GM23338 (cell line): ENCODE measurements at places on chromosomes 13 and 19. TPM values are rescaled to one million over a fixed set of nuclear protein-coding genes. Genes with fewer than 3 reads are reported as not detected.

The MISP gene
- total RNA-seq = 0.23 and 0.28 TPM in 2 replicates

GRCh38 chr19:9658769-9659168, 16.1 kb downstream of the ZNF562 start:
- H3K27me3 ChIP-seq = no peaks in the 10 kb centered on the region
- no peak for DNase-seq
- no peak overlapping the region for H3K4me3 ChIP-seq
- peak overlapping the region; percentile 66; the same call in 1 of the 2 replicates for H3K27ac ChIP-seq
- no peaks in the 10 kb centered on the region for H3K4me1 ChIP-seq

DNA sequence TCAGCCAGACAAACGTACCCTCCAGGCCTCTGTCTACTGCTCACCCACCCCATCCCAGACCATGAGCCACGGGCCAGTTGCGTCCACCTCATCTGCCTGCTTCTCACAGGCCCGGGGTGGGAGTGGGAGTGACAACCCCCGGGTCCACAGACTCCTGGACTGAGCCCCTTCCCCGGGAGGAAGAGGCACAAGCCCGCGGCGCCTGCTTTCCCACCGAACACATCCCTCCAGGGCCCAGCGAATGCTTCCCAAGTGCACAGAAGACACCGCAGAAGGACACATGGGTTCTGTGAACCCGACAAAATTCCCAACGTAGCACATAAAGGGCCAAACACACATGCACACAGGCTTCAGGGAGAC, 18.0 kb upstream of the PLPP2 start:
- no peak overlapping the region for H3K27ac ChIP-seq
- no peak overlapping the region for H3K4me3 ChIP-seq
- no peaks in the 10 kb centered on the region for H3K4me1 ChIP-seq
- no peaks in the 10 kb centered on the region for H3K27me3 ChIP-seq
- H3K36me3 ChIP-seq = no peaks in the 10 kb centered on the region; the same call in 1 of the 2 replicates

GRCh38 chr13:72384879-72385278, 342.6 kb downstream of the MZT1 start:
- H3K27ac ChIP-seq = no peak overlapping the region
- H3K27me3 ChIP-seq = no peaks in the 10 kb centered on the region
- H3K4me3 ChIP-seq = no peak overlapping the region
- H3K4me1 ChIP-seq = no peaks in the 10 kb centered on the region

DNA sequence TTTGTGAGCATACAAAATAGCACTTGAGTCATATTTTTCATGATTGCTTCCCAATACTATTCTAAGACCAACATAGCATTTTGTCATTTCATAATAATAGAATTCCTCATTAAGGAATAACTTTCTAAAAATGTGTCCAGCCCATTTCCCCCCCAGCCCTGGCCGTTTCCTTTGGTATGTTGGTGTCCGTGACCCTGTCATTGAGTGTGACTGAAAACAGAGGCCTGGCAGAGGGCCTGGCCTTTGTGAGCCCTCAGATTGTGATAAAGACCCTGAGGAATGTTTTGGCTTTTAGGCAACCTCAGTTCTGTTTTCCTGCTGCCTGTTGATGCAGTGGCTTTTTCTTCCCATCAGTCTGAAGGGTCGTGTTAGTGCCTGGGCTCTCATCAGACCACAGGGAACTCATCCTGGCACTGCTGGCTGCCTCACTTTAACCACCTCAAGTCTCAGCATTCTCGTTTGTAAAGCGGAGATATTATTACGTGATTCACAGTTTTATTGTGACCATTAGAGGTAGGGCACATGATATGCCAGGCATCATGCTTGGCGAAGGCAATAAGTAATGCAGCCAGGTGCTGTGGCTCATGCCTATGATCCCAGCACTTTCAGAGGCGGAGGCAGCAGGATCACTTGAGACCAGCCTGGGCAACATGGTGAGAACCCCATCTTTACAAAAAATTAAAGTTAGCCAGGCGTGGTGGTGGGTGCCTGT, 13.8 kb downstream of the SPINT2 start:
- H3K27me3 ChIP-seq = no peaks in the 10 kb centered on the region
- H3K4me1 ChIP-seq = no peaks in the 10 kb centered on the region
- DNase-seq = no peak
- H3K27ac ChIP-seq = peak overlapping the region; percentile 76
- H3K4me3 ChIP-seq = no peak overlapping the region
- H3K36me3 ChIP-seq = no peaks in the 10 kb centered on the region

- H3K27ac ChIP-seq = no peak overlapping the region
- H3K4me3 ChIP-seq = no peak overlapping the region
- H3K36me3 ChIP-seq = no peaks in the 10 kb centered on the region
- no peaks in the 10 kb centered on the region for H3K27me3 ChIP-seq
- no peak for DNase-seq
Observed at GRCh38 chr13:26989957-26990713, 181.5 kb downstream of the USP12 start.

DNA sequence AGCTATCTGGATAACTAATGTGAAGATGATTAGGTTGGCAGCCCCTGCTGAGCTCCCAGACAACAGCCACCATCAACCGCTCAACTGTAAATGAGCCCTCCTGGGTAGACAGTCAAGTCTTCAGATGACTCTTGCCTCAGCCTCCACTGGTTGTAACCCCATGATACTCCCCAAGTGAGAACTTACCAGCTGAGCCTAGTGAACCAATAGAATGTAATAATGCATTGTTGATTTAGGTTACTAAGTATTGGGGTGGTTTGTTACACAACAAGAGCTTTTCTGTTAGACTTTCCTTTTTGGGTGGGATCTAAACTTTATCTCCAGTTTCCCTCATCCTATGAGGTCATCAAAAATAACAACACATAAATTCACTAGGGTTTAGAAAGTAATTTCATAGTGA, 69.4 kb downstream of the CYSLTR2 start:
- no peak overlapping the region for H3K27ac ChIP-seq
- no peaks in the 10 kb centered on the region; the same call in 1 of the 2 replicates for H3K36me3 ChIP-seq
- no peaks in the 10 kb centered on the region for H3K27me3 ChIP-seq
- DNase-seq = no peak
- H3K4me1 ChIP-seq = no peaks in the 10 kb centered on the region

DNA sequence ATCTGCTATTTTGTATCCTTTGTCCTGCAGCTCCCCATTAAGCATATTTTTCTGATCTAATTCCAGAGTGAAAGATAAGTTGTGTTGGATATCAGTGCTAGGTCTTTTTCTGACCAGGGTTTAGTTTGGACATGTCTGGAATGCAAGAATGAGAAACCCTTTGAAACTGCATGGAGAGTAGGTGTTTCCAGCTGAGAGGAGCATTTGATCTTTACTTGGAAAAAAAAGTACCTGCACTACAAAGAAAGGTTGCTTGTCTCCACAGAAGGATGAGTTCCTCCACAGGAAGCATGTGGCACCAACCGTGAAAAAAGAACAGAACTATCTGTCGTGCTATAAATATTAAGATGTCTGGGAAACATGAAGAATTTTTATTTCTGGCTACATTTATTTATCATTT, 36.6 kb upstream of the MED4 start:
- no peak for DNase-seq
- no peaks in the 10 kb centered on the region for H3K36me3 ChIP-seq
- peaks cover 8% of the 10 kb centered on the region; the same call in 1 of the 2 replicates for H3K4me1 ChIP-seq
- no peak overlapping the region for H3K27ac ChIP-seq

DNA sequence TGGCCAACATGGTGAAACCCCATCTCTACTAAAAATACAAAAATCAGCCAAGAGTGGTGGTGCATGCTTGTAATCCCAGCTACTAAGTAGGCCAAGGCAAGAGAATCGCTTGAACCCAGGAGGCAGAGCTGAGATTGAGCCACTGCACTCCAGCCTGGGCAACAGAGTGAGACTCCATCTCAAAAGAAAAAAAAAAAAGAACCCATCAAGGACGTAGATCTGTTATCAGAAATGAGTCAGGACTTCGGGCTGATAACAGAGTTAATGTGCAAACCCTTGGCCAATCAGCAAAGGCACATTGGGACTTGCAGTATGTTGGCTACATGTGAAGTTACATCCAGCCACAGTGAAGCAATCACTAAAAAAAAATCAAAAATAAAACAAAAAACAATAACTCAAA, 4.8 kb upstream of the LGALS7B start:
- no peaks in the 10 kb centered on the region for H3K4me1 ChIP-seq
- H3K27ac ChIP-seq = no peak overlapping the region
- no peak overlapping the region for H3K4me3 ChIP-seq
